ENCODE measurements at places on chromosomes 12 and 14.

- DNase-seq: no peak
Observed at GRCh38 chr14:81353691-81354323, 46.3 kb downstream of the STON2 start.

GRCh38 chr12:16530268-16530850, 75.6 kb downstream of the LMO3 start:
- DNase-seq: no peak

DNA sequence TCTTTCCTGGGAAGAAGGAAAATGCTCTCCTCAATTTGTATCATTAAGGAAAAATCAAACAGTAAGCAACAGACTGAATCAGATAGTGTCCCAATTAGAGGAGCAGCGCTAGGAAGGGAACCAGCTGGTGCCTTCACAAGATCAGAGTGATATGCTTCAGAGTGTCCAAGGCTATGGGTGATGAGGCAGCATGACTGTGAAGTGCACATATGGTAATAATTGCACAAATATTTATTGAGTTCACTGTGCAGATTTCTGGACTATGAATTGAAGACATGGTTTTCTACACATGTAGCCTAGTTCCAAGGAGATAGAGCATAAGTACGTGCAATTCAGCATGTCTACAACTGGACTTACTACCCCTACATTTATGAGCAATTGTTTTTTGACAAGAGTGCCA, 78.8 kb upstream of the EVL start:
- no peak for DNase-seq

DNA sequence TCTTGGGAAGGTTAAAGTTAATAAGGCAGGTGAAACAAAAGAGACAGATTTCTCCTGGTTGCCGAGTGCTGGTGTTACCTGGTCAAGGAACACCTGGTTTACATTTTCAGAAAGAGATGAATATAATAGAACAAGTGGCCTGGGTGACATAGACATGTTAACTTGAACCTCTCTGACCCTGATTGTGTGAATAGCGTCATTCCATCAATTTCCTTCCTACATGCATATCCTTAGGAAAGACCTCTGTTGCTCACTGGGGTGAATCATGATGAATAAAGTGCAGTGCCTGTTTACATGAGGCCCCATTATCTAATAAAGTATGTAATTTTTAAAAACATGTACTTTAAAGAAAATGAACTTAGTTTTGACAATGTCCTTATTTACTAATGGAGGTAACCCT, 1822.9 kb upstream of the FLRT2 start:
- no peak for DNase-seq

DNA sequence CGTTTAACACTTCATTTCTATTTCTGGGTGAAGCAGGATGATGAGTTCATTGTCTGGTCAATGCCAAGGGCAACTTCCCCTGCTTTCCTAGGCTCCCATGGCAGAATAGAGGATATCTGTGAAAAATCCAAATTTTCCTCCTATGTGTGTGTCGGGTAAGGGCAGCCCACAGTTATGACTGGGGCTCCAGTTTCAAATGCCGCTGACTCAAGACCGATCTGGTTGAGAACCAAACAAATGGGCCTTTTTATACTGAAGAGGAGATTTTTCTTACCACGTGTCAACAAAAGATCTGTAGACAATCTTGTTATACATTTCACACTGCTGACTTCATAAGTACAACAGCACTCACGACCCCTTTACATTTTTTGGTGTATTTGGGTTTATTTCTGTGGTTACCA, 120.8 kb downstream of the CHST11 start:
- DNase-seq: no peak

- DNase-seq: no peak
Observed at GRCh38 chr14:56891226-56891625, 80.9 kb upstream of the OTX2 start.

DNA sequence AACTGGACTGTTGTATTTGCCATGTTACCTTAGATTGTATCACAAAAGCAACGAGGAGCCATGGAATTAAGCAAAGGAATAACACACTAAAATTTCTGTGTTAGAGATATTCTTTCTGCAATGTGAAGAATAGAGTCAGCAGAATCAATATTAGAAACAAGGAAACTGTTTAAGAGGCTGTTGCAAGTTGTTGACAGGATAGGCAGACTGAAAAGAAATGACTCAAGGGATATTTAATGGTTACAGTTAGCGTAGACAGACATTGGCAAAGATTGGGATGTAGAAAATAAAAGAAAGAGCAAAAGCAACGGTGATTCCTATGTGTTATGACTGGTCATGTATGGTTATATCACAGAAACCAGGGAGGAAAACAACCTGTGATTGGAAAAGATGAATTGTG, 299.0 kb upstream of the PPFIA2 start:
- no peak for DNase-seq

- no peak for DNase-seq
Observed at GRCh38 chr14:99036611-99037293, 235.2 kb downstream of the BCL11B start.

GRCh38 chr14:67729072-67729885, 27.6 kb downstream of the RDH12 start:
- DNase-seq: no peak

- DNase-seq: no peak
Observed at GRCh38 chr12:107510211-107510610, 175.4 kb upstream of the PWP1 start.

GRCh38 chr12:19369691-19370148, 69.6 kb upstream of the AEBP2 start:
- DNase-seq: no peak

DNA sequence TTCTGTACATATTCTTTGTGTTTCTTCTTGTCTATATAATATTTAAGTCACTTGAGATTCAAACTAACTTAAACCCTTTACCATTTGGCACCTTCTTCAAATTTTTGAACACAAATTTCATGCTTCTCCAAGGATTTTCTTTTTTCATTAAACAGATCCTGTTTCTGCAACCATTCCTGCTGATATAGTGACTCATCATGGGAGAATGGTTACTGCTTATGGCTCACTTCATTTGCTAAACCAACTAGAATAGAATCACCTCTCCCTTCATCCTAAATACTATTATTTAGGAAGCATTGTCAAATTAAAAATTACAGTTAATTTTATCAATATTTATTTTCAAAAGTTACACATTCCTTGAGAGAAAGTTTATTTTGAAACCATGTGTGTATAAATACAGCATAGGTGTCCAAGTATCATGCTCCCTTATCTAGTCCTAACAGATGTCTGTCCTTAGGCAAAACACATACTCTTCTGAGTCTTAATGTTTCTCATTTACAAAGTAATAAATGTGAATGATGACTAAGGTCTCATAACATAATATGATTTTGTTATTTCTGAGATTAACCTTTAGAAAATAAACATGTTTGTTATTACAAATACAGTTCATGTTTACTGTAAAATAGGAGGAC, 40.7 kb downstream of the PLCZ1 start:
- DNase-seq: no peak

DNA sequence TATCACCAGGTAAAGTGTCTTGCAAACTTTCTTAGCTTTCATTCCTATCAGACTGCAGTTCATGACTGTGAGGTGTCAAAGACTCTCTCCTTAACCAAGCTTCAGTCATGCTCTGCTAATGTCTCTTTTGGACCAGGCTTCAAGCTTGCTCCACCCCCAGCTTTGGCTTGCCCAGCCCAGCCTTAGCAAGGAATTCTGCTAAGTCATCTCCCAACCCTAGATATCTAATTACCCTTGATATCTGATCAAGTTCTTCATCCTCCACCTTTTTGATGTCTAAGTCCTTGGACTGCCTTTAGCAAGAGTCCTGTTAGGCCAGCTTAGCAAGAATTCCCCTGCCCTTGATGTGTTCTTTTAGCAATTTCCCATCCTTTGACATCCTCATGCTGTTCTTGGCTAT, 108.9 kb upstream of the FGD4 start:
- no peak for DNase-seq

DNA sequence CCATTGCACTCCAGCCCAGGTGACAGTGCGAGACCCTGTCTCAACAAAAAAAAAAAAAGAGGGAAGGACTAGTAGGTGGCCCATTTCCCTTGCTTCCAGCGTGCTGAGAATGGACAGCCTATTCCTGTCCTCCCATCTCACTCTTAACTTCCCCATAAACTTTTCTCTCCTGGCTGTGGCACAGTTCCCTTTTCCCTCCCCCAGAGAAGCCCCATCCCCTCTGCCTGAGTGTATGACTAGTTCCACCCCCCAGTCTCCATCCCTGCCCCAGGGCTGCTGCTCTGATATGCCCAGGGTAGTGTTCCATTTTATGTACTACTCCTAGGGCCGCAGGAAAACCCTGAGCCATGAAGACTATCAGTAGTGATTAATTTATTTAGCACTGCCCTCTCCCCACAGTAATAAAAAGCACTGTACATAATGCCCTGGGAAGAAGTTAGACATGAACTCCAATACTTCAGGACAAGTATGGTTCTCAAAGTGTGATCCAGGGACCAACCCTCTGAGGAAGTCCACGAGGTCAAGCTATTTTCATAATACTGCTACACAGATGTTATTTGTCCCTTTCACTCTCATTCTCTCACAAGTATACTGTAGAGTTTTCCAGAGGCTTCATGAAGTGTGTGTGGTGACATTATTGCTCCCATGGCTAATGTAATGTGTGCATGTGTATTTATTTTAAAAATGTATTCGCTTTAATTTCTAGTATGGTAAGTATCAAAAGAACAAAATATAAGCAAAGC, 11.5 kb upstream of the CHD4 start:
- no peak for DNase-seq

DNA sequence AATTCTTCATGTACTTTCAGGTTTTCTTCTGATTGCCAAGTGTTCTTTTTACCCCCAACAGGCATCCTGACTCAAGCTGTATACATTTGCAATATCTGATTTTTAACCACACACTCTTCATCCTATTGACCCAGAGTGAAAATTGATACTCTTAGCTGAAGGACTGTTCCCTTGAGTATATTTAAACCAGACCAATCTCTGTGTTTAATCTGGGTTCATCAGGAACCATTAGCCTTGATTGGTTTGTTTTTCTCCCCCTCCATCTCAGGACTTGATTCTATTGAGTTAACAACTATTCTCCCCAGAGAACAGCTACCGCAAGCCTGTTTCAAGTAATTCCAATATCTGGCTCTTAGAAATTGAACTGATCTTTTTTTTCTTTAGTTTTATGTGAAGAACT, 222.3 kb upstream of the NOVA1 start:
- no peak for DNase-seq

GRCh38 chr12:64745259-64745807, 13.9 kb downstream of the GNS start:
- no peak for DNase-seq

DNA sequence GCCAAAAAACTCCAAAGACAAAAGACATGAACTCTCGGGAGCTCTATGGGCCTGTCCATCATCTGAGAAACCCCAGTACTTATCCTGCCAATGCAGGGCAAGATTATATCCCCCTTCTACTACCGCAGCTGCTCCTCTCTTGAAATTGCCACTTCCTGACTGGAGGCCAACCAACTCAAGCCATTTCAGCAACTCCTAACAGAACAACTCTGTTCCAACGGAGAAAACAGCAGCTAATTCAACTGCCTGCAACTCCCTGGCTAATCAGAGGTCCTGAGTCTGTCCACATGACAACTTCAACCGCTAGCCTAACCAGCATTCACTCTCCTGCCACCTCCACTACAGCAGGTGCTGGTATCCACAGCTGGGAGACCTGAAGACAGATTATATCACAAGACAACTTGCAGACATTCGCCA, 24.1 kb downstream of the CEP83 start:
- no peak for DNase-seq

- DNase-seq: no peak
Observed at GRCh38 chr14:70830998-70831781, 21.9 kb upstream of the MAP3K9 start.

GRCh38 chr14:75910048-75910447, 71.7 kb downstream of the TGFB3 start:
- DNase-seq: no peak

- no peak for DNase-seq
Observed at GRCh38 chr14:43285575-43285974, 1221.5 kb downstream of the FSCB start.

DNA sequence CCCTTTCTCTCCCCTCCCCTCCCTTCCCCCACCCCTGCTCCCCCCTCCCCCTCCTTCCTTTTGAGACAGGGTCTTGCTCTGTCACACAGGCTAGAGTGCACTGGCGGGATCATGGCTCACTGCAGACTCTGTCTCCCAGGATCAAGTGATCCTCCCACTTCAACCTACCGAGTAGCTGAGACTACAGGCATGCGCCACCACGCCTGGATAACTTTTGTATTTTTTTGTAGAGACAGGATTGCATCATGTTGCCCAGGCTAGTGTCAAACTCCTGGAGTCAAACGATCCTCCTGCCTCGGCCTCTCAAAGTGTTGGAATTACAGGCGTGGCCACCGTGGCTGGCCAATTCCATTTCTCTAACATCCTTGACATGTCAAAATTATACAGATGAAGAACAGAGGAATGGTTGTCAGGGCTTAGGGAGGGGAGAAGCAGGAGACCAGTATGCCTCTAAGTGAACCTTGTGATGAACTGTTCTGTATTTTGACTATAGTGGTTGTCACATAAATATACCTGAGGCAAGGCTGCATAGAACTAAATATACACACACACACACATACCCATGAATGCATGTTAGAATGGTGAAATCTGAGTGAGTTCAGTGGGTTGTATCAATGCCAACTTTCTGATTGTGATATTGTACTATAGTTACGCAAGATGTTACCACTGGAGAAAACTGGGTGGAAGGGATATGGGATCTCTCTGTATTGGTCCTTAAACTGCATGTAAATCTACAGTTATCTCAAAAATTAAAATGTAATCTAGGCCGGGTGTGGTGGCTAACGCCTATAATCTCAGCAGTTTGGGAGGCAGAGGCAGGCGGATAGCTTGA, 3.6 kb upstream of the CFAP73 start:
- no peak for DNase-seq

GRCh38 chr14:81331229-81332021, 68.7 kb downstream of the STON2 start:
- DNase-seq: no peak

DNA sequence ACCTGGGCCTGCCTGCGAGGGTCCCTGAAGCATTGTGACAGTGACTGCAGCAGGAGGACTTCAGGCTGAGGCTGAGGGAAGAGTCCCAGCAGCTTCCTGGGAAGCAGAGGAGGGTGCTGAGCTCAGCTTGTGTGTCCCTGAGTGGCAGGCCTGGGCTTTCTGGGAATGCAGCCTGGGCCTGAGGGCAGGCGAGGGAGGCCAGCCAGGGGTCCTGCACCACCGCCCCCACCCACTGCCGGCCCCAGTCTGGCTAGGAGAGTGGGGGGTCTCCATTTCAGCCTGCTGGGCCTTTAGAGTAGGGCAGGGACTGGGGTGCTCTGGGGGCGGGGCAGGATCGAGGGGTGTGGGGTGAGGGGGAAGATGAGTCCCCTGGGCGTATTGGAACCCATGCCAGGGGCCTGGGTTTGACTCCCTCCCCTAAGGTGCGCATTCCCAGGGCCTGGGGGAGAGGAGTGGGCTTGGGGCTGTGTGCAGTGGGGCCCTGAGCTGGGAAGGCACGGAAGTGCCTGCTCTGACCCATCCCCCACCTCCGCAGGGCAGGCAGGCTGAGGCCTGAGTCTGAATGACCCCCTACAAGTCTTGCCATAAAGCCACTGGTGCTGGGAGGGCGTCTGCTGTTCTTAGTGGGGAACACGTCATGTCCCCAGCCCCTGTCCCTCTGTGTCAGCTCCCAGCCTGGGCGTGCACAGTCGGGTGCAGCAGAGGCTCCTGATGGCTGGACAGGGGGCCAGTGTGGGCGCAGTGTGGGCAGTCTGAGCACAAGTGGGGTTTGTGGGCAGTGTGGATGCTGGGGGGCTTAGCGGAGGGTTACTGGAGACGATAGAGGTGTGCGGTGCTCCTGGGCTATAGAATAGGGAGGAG, 46.4 kb downstream of the KRT80 start:
- DNase-seq: no peak

- no peak for DNase-seq
Observed at GRCh38 chr12:99658671-99659349, 11.3 kb downstream of the GARIN6 start.
